ENCODE measurements at places on chromosomes 5 and 9. TPM values are rescaled to one million over a fixed set of nuclear protein-coding genes. Genes with fewer than 3 reads are reported as not detected.

The WNK2 gene
- 175 TPM for total RNA-seq

The HAVCR1 gene
- 24.1 TPM for total RNA-seq

The TNFSF8 gene
- 1.0 TPM for total RNA-seq

DNA sequence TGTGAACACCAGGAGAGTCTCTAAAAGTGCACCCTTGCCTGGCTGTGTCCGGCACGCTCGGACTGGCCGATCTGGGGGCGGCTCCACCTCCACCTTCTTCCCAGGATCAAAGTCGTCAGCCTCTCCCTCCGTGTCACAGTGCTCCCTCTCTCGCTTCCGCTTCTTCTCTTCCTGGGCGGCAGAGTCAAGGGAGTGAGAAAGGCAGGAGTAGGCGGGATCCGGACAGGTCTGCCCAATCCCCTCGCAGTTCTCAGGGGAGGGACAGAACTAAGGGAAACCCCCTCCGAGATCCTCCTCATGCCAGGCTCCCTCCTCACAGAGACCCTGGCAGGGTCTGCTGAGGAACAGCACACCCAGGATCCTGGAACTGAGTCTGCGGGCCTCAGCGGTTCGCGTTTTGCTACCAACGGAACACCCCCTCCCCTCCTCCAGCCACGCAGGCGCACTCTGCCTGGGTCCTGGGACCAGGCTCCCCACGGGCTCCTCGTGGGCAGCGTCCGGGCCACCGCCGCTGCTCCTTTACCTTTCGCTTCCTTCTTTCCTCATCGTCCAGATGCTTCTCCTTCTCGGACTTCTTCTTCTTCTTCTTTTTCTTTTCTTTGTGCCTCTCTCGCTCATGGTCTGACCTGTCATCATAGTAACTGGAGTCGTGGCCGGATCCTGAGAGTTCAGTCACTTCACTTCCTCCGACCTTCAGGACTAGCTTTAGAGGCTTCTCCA is 1.3 kb downstream of the BRD9 start:
- DNase-seq, result peak; percentile 42

The AJM1 gene
- 7.4 TPM for total RNA-seq
